Retina (tissue), 1 donor: ENCODE measurements at places on chromosomes 1 and 21.

GRCh38 chr21:45151445-45152160, 77.2 kb downstream of the ADARB1 start:
- DNase-seq, result peak; percentile 63

- peak; percentile 94 for DNase-seq
Measured at GRCh38 chr21:45292399-45293219, 4.9 kb upstream of the POFUT2 start.

DNA sequence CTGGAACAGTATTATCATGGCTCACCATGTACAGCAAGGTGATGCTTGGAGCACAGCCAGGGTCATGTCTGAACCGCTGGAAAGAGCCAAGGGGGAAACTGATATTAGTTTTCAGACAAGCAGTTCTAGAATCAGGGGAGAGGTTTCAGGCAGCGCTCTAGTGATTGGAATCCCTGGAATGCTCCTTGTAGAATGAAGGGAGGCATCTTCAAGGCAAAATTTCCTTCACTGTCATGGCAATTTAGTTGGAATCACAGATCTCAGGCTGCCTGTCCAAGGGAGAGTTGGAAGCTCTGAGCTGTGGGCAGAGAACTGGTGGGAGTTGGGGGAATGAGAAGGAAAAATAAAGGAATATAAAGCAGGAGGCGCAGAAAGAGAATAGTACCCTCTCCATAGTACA, 737.1 kb downstream of the PTPRU start:
- no peak for DNase-seq

DNA sequence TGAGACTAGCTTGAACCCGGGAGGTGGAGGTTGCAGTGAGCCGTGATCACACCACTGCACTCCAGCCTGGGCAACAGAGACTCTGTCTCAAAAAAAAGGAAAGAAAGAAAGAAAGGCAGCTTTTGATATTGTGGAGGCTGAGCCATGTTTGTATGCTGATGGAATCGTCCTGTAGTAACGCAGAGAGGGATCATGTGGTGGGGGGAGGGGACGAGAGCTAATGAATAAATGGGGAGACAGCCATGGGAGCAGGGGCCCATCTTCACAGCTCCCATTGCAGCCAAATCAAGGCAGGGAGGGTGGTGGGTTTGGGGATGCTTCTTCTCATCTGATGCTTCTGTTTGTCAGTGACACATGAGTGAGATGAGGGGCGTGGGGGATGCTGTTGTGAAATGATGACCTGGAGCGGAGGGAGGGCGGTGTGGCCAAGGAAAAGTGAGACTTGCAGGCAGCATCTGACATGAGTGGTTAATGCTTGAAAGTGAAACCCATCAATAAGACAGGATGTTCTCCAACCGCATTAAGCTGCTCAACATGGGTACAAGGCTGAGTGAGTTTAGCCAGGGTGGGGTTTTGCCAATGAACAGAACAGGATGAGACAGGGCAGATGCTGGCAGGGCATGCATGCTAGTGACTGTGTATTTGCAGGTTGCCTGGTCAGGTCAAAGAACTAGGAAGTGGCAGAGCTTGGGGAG, 16.7 kb downstream of the SPATA21 start:
- DNase-seq, result no peak

- DNase-seq, result no peak
Measured at GRCh38 chr1:46003315-46003714, 129.1 kb downstream of the PIK3R3 start.
